ENCODE measurements at places on chromosomes 4 and X. TPM values are rescaled to one million over a fixed set of nuclear protein-coding genes. Genes with fewer than 3 reads are reported as not detected.

The NAA11 gene
- not detected for total RNA-seq

The ZCCHC13 gene
- not detected for total RNA-seq

The ARMCX2 gene
- 67.9 TPM for total RNA-seq

The RGN gene
- total RNA-seq = 9.6 TPM

The GAGE12G gene
- not detected for total RNA-seq

The AR gene
- total RNA-seq = 4.6 TPM

The ENAM gene
- total RNA-seq = 0.13 TPM

The SRPX gene
- 7.2 TPM for total RNA-seq
